CD4-positive, CD25-positive, alpha-beta regulatory T cell (primary cell): ENCODE measurements at places on chromosomes 4 and X. TPM values are rescaled to one million over a fixed set of nuclear protein-coding genes. Genes with fewer than 3 reads are reported as not detected.
A peak's percentile ranks its signal among the peaks of the same experiment; 100 is the strongest.

Gene NCAPG
- 1.8 TPM for total RNA-seq

Gene IL21
- total RNA-seq = 0.20 TPM

Gene BANK1
- total RNA-seq = 1.5 TPM

Gene REELD1
- total RNA-seq = not detected

Gene TRIM75
- total RNA-seq = not detected

Gene ABCB7
- total RNA-seq = 22.1 TPM

Gene HSD17B13
- 0.52 TPM for total RNA-seq

Gene SHOX
- total RNA-seq = not detected

- no peaks in the 10 kb centered on the region for H3K36me3 ChIP-seq
- no peak for DNase-seq
- H3K27ac ChIP-seq = no peak overlapping the region
- H3K27me3 ChIP-seq = peaks cover 1% of the 10 kb centered on the region
These were observed 206.2 kb upstream of the BANK1 start for GRCh38 chr4:101584306-101584705.

DNA sequence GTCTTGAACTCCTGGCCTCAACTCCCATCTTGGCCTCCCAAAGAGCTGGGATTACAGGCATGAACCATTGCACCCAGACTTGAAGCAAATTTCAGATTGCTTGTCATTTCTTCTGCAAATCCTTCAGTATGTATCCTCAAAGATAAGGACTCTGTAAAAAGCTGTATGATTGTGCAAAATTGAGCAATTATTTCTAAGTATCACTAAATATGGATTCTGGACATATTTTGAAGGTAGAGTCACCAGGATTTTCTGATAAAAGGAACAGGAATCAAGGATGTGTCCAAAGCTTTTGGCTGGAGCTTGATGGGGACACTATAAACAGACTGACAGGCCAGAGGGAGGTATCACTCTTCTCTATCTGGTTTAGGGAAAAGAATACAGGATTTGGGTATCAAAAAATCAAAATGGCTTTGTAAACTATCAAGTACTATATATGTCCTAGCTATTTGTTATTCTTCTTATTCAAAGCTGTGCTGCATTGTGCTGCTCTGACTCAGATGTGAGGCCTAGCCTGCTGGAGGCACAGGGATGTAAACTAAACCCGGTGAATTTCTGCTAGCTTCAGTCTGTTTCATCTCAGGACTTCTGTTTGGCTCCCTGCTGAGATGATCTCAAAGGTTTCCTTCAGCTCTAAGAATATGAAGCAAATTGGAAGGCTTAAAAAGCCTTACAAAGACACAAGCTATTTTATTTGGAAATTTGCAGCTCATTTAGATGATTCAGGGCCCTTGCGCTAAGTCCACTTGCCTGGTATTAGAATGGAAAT lies 8.3 kb downstream of the RPS4X start:
- DNase-seq = no peak
- H3K27me3 ChIP-seq = no peaks in the 10 kb centered on the region
- no peak overlapping the region for H3K4me3 ChIP-seq
- H3K36me3 ChIP-seq = peaks cover 46% of the 10 kb centered on the region
- no peak overlapping the region for H3K27ac ChIP-seq

DNA sequence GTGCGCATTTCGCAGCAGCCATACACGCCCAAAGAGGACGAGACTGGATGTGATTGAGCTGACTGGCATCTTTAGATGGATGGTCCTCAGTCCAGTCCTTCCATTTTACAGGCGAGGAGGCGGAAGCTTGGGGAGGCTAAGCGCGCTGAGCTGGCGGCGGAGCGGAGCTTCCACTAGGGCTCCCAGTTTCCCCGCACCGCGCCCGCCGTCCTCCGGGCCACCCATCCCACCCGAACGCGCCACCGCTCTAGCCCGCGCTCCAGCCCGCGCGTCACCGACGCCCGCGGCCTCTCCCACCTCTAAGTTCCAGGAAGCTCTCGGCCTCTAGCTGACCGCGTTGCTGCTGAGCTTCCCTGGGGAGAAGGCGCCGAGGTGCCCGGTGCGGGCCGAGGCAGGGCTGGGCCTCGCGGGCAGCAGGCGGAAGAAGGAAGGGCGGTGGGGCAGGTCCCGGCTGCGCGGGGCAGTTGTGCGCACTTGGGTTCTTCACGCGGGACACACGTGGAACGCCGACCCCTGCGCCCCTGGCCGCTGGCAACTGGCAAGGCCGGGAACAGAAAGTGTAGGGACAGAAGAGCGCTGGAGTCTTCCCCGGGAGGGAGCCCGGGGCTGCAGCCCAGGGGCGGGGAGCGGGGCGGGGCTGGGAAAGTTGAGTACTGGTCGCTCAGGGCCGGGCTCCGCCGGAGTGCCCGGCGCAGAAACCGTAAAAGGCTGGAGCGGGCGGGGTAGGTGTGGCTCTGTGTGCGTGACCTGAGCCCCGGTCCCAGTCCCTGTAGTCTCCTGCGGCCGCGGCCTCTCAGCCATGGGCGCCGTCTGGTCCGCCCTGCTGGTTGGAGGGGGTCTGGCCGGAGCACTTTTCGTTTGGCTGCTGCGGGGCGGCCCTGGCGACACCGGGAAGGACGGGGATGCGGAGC lies at the start of gene STBD1:
TSS of gene STBD1 (plus strand) at position 763 of the 911 bp plus-strand sequence. CDS start at position 800, 37 bp downstream.
- DNase-seq = peak; percentile 2
- no peaks in the 10 kb centered on the region for H3K27me3 ChIP-seq
- H3K36me3 ChIP-seq = no peaks in the 10 kb centered on the region
- H3K4me1 ChIP-seq = peaks cover 32% of the 10 kb centered on the region
- no peak within 1 kb of the TSS for H3K27ac ChIP-seq

DNA sequence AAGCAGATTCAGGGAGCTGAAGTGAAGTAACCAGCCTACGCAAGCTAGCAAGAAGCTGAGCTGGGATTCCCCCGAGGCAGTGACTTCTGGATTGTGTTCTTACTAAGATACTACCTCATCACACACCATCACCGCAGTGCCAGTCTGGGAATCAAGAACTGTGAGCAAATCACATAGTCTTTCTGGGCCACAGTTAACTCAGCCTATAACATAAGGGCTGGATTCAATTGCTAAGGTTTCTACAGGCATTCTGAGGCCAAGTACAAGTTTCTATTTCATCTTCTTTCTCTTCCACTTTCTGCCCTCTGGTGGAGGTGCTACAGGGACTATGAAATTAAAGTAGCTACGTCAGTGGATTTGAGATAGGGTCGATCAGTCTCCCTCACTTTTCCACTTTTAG lies 1.4 kb upstream of the CORIN start:
- DNase-seq = peak; percentile 16
- peak overlapping the region; percentile 49 for H3K27ac ChIP-seq
- peaks cover 36% of the 10 kb centered on the region for H3K4me1 ChIP-seq
- H3K4me3 ChIP-seq = peak overlapping the region; percentile 22

- H3K27me3 ChIP-seq = no peaks in the 10 kb centered on the region
- H3K36me3 ChIP-seq = no peaks in the 10 kb centered on the region
- no peak overlapping the region for H3K27ac ChIP-seq
- DNase-seq = no peak
- no peak overlapping the region for H3K4me3 ChIP-seq
These were observed 49.9 kb downstream of the ZNF157 start for GRCh38 chrX:47420265-47420664.

DNA sequence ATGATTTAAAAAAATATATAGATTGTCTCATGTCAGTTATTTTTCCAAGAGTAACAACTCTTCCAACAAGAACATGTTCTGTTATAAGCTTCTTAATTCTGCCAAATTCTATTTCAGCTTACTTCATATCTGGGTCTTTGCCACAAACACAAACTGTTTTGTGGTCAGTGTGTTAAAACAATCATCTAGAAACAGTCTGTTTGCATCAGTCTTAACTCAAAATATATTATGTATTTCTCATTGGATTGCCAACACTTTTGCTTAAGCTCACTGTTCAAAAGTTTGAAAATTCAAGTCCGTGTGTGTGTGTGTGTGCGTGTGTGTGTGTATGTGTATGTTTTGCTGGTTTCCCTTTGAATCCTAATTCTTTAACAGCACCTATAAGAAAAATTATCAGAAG lies 752.3 kb upstream of the NDST4 start:
- H3K27me3 ChIP-seq = no peaks in the 10 kb centered on the region
- no peaks in the 10 kb centered on the region for H3K4me1 ChIP-seq
- DNase-seq = no peak
- H3K27ac ChIP-seq = no peak overlapping the region
- H3K36me3 ChIP-seq = no peaks in the 10 kb centered on the region
- H3K4me3 ChIP-seq = no peak overlapping the region

DNA sequence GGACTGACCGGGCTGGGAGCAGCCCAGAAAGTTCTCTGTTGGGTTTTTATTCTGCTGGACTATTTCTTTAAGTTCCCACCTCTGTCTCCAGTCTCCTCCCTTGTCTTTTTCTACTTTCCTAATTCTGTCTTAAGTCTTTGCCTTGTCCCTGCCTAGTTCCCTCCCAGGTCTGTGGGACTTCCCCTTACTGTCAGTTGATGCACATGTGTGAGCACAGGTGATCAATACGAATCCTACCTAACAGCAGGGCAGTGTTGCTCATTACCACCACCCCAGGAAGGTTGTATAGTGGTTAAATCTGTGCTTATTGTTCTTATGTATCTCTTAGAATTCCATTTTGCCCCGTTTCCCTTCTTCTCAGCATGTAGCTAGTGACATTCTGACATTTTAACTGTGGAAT lies 62.1 kb downstream of the GALNTL6 start:
- no peak overlapping the region for H3K4me3 ChIP-seq
- H3K27me3 ChIP-seq = no peaks in the 10 kb centered on the region
- no peaks in the 10 kb centered on the region for H3K36me3 ChIP-seq
- no peak overlapping the region for H3K27ac ChIP-seq

DNA sequence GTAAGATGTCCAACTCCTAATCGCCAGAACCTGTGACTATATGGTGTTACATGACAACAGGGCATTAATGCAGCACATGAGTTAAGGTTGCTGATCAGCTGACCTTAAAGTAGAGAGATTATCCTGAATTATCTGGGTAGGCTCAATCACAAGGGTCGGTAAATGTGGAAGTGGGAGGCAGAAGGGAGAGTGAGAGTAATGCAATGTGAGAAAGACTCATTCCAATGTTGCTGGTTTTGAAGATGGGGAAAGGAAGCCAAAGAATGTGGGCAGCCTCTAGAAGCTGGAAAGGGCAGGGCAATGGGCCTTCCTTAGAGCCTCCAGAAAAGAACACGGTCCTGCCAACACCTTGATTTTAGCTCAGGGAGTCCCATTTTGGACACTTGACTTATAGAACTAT lies 67.4 kb downstream of the STX18 start:
- no peaks in the 10 kb centered on the region for H3K27me3 ChIP-seq
- H3K27ac ChIP-seq = no peak overlapping the region
- H3K36me3 ChIP-seq = peaks cover 16% of the 10 kb centered on the region
- H3K4me3 ChIP-seq = no peak overlapping the region
- no peaks in the 10 kb centered on the region for H3K4me1 ChIP-seq
- DNase-seq = no peak

GRCh38 chrX:155052738-155053498 lies 18.0 kb downstream of the CMC4 start:
- no peak overlapping the region for H3K27ac ChIP-seq
- H3K4me1 ChIP-seq = peaks cover 12% of the 10 kb centered on the region
- H3K27me3 ChIP-seq = no peaks in the 10 kb centered on the region
- H3K36me3 ChIP-seq = peaks cover 10% of the 10 kb centered on the region
- no peak overlapping the region for H3K4me3 ChIP-seq
- no peak for DNase-seq

- no peaks in the 10 kb centered on the region for H3K4me1 ChIP-seq
- no peaks in the 10 kb centered on the region for H3K27me3 ChIP-seq
- H3K27ac ChIP-seq = no peak overlapping the region
- H3K36me3 ChIP-seq = no peaks in the 10 kb centered on the region
These were observed 32.6 kb downstream of the FRMPD3 start for GRCh38 chrX:107482046-107482445.

GRCh38 chr4:74535512-74535911 lies 90.6 kb downstream of the AREG start:
- DNase-seq = no peak
- no peak overlapping the region for H3K4me3 ChIP-seq
- no peaks in the 10 kb centered on the region for H3K27me3 ChIP-seq
- H3K36me3 ChIP-seq = no peaks in the 10 kb centered on the region
- no peak overlapping the region for H3K27ac ChIP-seq

GRCh38 chr4:26955241-26955640 lies 94.6 kb downstream of the STIM2 start:
- peaks cover under 1% of the 10 kb centered on the region for H3K36me3 ChIP-seq
- DNase-seq = no peak
- H3K27ac ChIP-seq = no peak overlapping the region
- peaks cover 10% of the 10 kb centered on the region for H3K4me1 ChIP-seq

DNA sequence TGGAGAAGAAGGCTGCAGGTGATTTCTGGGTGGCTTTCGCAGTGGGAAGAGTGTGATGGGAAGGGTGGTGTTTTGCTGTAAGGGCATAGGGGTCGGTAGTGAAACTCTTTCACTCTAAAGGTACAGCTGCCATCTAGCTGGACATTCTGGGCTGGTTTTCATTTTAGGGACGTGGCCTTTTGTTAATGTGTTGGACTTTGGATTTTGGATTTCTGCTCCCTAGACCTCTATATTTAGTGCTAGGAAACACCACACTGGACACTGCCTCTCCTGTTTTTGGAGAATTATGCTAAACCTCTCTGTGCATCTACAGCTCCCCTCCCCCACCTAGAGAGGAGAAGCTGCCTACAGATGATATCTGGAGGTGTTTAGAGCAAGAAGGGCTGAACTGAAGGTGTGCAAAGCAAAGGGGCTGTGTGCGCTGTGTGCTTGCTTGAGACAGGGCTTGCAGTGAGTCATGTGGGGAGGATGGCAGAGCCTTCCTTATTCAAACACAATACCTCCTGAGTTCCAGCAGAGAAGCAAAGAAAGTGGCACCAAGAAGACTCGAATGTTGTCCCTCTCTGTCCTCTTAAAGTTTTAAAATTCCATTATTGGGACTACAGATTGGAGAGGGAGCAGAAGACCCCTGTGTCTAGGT lies 47.9 kb downstream of the STARD8 start:
- no peaks in the 10 kb centered on the region for H3K4me1 ChIP-seq
- no peak overlapping the region for H3K4me3 ChIP-seq
- no peak overlapping the region for H3K27ac ChIP-seq
- no peaks in the 10 kb centered on the region for H3K36me3 ChIP-seq
- DNase-seq = no peak
